C1 segment of cervical spinal cord (tissue), 14 donors: ENCODE measurements at places on chromosomes 1 and 21.

GRCh38 chr1:206698011-206698410 is 13.3 kb downstream of the MAPKAPK2 start:
- DNase-seq: no peak

DNA sequence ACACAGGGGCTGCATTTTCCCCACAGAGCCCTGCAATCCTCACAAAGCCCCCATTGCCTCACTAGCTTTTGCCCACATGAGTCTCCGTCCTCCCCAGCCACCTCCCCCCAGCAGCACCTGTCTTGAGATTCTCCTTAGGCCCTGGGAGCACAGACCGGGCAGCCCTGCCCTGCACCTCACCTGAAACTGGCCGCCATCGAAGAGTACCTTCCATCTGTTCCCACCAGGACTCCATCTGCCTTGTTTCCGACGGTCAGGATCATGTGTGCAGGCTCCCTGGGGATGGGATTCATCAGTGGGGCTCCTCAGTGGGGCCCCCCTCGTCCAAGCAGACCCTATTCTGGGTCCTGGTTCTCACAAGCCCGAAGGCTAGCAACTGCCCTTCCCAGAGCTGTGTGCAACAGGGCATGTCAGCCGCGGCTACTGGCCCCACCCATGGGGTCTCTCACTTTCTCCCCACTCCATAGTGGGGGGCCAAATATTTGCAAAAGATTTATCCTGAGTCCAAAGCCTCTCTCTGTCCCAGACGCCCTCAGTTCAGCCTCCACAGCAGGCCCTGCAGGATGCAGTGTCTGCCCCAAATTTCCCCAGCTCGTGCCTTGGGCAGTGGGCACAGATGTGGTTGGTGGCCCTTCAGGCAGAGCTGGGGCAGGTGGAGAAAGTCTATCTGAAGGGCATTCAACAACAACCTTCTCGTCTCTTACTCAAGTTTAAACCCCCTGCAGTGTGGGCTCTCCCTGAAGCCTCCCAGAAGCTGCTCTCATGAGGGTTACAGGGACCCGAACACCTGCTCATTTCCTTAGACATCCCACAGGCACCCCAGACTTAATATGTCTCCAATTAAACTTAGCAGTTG is 4.8 kb downstream of the PDZK1IP1 start:
- DNase-seq: no peak

GRCh38 chr1:48018799-48019198 is 21.6 kb upstream of the TRABD2B start:
- DNase-seq: no peak

DNA sequence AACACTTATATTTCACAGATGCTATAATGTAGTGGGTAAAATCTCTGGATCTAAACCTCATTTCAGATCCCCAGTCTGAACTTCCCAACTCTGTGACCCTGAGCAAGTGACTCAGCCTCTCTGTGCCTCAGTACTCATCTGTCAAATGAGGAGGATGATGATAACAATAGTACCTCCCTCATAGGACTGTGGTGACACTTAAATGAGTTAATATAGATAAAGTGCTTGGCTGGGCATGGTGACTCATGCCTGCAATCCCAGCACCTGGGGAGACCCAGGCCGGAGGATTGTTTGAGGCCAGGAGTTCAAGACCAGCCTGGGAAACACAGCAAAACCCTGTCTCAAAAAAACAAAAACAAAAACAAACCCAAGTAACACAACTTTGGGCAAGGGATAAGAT is 4.7 kb upstream of the ECE1 start:
- DNase-seq: no peak

DNA sequence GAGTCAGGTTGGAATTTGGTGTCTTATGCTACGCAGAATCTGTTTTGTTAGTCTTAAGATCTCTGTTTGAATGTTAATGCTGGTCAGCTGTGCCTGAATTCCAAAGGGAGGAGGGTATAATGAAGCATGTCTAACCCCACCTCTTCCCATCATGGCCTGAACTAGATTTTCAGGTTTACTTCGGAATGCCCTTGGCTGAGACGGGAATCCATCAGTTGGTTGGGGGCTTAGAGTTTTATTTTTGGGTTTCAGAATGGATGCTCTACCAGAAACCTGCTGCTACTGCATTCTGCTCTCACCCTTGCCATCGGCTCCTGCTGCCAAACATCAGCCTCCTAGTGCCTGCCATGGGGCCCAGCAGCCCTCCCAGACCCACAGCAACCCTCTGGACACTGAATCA is 24.1 kb upstream of the ETV3 start:
- no peak for DNase-seq

GRCh38 chr1:178037510-178038253 is 56.2 kb upstream of the RASAL2 start:
- peak; percentile 50 for DNase-seq

GRCh38 chr21:28554660-28555475 is 437.8 kb downstream of the LTN1 start:
- DNase-seq: no peak

- no peak for DNase-seq
These were observed 6.5 kb upstream of the RNF2 start for GRCh38 chr1:185038813-185039376.

- no peak for DNase-seq
These were observed 89.4 kb upstream of the VAV3 start for GRCh38 chr1:108054396-108054795.
